ENCODE measurements at places on chromosomes 7 and 10. TPM values are rescaled to one million over a fixed set of nuclear protein-coding genes. Genes with fewer than 3 reads are reported as not detected.

DNA sequence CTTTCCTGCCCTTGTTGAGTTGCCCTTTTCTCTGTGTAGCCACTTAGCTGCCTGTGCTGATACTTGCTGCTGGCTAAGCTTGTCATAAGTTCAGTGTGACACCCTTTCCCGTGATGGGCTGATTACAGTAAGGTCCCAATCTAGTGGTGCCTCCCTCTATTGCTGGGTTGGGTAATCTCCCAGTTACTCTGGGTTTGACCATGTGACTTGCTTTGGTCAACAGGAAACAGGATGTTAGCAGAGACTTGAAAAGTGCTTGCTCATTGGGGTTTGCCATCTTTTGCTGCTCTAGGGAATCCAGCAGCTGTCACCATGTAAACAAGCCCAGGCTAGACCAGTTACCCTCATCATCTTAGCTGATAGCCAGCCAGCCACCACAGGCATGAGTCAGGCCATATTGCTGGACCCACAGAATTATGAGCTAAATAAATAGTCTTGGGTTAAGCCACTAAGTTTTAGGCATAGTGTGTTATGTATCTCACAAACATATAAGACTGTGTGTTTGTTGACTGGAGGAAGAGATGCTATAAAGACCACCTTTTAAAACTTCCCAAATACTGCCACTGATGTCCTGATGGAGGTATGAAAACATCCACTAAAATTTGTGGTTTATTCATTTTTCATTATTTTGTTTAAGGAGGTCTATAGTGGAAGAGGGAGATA, 4.0 kb upstream of the LEP start:
- H3K27me3 ChIP-seq, result peaks cover 17% of the 10 kb centered on the region
- no peak overlapping the region for H3K4me3 ChIP-seq
- peaks cover 5% of the 10 kb centered on the region for H3K36me3 ChIP-seq
- peak overlapping the region; percentile 61 for H3K27ac ChIP-seq
- peak; percentile 40 for DNase-seq

RAMP3 gene
- total RNA-seq, result not detected

SERPINE1 gene
- total RNA-seq, result 0.27 TPM

FGFR2 gene
- not detected for total RNA-seq

- DNase-seq, result no peak
- no peak overlapping the region for H3K4me3 ChIP-seq
- H3K4me1 ChIP-seq, result peaks cover 6% of the 10 kb centered on the region
- H3K36me3 ChIP-seq, result no peaks in the 10 kb centered on the region
Observed at GRCh38 chr10:93079663-93080349, 6.1 kb downstream of the CYP26A1 start.

GDF2 gene
- total RNA-seq, result not detected

TMEM139 gene
- 0.57 TPM for total RNA-seq

AP4M1 gene
- total RNA-seq, result 14.1 TPM

Data from activated CD4-positive, alpha-beta T cell treated with anti-CD3 and anti-CD28 coated beads, Interleukin-2, amount 10 ng/mL, durations not matched to agents 7 days and 5 days (primary cell).